Left colon (tissue), 2 donors: ENCODE measurements at places on chromosomes 16 and 17. TPM values are rescaled to one million over a fixed set of nuclear protein-coding genes. Genes with fewer than 3 reads are reported as not detected.

DNA sequence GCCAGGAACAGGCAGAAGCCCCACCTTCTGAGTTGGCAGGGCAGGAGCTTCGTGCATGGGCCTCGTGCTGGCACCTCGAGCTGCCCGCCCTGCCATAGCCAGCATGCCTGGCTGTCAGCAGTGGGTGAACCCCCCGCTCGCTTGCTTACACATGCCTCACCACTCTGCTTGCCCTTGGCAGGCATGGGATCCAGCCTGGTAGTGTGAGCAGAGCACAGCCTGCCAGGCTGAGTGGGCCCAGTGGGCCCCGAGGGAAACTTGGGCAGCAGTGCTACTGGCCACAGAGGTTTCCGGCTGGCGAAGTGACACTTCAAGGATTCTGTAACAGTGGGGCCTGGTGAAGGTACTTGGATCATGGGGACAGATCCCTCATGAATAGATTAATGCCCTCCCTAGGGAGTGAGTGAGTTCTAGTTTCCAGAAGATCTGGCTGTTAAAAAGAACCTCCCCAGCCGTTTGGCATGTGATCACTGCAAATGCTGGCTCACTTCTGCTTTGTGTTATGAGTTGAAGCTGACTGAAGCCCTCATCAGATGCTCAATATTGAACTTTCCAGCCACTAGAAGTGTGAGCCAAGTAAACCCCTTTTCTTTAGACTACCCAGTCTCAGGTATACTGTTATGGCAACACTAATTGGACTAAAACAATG is 114.7 kb downstream of the BCAS3 start:
- DNase-seq = no peak

DNA sequence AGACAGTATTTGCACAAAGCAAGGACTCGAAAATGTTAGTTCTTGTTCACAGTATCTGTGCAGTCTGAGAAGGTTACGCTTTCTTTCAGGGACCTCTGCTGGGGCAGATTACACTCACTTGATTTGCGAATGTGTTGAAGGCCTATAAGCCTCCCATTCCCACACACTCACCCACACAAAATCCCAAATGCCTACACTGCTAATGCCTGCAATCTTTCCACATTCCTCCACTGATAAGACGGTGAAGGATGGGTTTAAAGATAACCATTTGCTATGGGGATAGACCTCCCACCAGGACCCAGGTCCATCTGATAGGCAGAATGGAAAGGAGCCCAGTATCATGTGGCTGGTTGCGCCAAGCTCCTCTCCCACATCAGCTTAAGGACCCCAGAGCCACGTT is 394.9 kb upstream of the SALL1 start:
- DNase-seq = no peak

DNA sequence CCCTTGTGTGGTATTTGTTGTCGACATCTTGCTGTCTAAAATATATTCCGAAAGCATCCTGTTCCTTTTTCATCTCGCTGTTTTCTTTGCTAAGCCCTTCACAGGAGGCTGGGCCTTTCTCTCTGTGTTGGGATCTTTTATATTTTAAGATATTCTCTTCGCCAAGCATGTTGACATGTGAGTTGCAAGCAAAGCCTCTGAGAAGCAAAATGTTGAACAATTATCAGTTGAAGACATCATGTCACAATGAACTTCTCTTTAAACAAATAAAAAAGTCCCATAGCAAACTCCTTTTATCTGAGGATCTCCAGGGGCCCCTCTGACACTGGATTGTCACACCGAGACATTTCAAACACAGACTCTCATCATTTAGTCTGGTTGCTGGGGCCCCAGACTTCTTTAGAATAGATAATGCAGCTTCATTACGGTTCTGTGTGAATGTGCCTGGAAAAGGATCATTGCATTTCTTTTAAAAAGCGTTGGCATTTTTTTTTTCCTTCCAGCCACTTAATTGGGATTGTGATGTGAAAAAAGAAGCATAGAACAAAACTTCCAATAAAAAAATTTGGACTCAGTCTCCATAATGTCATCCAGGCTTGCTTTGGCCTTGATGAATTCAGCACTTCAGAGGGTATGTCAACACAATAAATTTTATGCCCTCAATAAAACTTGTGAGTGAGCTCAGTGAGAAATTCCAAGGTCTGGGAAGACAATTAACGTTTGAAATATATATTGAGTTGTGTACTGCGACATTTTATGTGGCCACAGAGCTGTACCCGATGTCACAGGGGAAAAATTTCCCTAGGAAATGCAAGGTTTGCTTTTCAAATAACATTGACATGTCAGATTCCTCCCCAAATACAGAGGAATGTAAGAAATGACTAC is 496.8 kb downstream of the XYLT1 start:
- no peak for DNase-seq

The PARD6A gene
- total RNA-seq = 4.4 TPM
